ENCODE measurements at places on chromosomes 12 and 14.

- no peak for DNase-seq
Measured at GRCh38 chr12:19574601-19575000, 135.3 kb downstream of the AEBP2 start.

GRCh38 chr12:132771126-132771838 is 9.7 kb upstream of the ANKLE2 start:
- no peak for DNase-seq

DNA sequence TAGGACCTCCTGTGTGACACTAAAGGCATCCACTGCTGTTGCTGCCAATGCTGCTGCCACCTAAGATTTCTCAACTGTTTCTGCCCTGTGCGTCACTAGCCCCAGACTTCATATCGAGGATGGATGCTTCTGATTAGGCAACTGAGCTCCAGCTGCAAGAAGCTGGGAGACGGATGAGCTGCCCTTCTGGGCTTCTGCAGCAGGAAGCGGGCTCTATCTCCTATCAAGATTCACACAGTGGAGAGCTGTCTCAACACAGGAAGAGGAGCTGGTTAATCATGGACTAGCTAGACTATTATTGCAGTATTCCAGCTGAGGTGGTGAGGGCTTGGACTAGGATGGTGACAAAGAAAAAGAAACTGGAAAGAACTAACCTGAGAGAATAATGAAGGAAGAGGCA is 59.2 kb upstream of the PELI2 start:
- DNase-seq = no peak

DNA sequence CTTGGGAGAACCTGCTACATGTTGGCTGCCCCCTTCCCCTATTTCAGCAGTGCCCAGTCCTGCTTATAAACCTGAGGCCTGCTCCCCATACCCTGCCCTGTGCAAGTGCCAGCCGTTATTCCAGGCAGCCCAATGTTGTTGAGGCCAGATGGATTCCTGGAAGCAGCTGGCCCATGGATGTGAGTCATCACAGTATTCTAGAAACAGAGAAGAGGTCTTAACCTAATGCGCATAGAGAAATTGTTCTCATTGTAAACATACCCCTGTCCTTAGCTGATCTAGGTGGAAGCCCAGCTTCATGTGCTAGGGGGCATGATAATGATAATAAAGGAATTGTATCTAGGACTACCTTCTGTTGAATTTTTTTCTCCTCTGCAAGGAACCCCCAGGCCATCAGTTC is 69.7 kb downstream of the TSPAN11 start:
- no peak for DNase-seq

DNA sequence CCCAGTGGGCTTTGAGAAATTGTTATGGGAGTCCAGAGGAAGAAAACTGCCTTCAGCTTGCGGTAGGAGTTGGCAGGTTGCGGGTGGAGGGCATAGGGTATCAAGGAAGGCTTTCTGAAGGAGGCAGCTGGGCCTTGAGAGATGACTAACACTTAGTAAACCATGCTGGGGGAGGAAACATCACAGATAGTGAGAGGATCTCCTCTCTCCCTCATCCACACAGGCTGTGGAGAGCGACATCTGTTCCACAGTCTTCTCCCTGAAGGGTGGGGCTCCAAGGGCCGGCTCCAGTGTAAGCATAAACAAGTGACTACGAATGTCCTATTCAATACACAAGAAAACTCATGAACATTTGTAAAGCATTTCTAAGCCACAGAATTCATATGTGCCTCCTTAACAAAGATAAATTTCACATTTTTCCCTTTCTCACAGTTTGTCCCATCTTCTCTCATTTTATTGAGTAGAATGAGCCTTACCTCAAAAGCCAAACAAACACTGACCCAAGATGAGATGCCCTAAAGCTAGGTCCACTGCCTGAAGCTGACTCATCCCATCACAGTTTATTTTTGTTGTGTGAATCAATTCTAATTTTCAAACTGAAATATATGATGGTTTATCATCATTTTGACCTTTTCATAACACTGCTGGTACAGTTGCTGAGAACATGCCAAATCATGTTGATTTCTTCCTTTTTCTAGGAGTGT is 227.9 kb downstream of the SLC25A21 start:
- no peak for DNase-seq

Data from NCI-H1092 treated with DMSO at 0.1 percent for 48 hours (cell line).